ENCODE measurements at places on chromosomes 5 and 9.

DNA sequence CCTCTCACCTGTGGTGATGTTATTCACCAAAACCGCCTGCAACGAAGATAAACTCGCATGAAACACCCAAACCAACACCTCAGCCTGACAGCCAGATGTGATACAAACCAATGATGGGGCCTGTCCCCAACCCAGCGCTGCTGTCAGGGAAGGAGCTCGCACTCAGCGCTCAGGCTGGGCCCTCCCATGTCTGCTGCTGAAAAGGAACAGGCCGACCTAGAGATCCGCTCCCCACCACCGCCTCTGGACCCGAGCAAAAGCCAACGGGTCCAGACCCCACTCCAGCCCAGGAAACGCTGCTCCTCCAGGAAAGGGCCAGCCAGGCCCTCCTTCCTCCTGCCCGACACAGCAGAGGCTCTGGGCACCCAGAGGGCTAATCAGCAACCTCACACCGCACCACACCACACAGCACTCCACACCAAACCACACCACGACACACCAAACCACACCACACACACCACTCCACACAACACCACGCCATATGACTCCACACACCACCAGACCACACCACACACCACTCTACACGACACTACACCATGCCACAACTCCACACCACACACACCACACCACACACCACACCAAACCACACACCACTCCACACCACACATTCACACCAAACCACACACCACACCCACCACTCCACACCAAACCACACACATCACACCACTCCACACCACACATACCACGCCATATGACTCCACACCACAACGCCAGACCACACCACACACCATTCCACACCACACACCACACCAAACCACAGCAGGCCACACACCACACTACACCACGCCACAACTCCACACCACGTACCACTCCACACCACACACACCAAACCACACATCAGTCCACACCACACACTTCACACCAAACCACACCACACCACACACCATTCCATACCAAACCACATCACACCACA lies 46.5 kb downstream of the GOLM1 start:
- DNase-seq: no peak

GRCh38 chr5:32565145-32565544 lies 20.2 kb upstream of the SUB1 start:
- DNase-seq: no peak

DNA sequence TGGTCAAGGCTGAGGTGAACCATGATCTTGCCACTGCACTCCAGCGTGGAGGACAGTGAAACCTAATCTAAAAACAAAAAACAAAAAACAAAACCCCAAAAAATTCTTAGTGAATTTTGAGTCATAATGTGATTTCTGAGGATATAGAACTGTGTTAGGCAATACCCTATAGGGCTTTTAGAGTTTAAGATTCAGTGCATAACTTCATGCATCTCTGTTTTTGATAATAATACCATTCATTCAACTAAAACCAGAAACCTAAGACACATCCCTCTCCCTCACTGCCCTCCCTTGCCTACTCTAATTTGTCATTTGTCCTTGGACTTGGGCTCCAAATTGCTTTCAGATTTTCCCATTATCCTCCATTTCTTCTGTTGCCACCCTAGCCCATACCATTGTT lies 405.7 kb upstream of the EDIL3 start:
- no peak for DNase-seq

GRCh38 chr5:165630261-165630778 lies 2124.9 kb downstream of the MAT2B start:
- peak; percentile 0 for DNase-seq

DNA sequence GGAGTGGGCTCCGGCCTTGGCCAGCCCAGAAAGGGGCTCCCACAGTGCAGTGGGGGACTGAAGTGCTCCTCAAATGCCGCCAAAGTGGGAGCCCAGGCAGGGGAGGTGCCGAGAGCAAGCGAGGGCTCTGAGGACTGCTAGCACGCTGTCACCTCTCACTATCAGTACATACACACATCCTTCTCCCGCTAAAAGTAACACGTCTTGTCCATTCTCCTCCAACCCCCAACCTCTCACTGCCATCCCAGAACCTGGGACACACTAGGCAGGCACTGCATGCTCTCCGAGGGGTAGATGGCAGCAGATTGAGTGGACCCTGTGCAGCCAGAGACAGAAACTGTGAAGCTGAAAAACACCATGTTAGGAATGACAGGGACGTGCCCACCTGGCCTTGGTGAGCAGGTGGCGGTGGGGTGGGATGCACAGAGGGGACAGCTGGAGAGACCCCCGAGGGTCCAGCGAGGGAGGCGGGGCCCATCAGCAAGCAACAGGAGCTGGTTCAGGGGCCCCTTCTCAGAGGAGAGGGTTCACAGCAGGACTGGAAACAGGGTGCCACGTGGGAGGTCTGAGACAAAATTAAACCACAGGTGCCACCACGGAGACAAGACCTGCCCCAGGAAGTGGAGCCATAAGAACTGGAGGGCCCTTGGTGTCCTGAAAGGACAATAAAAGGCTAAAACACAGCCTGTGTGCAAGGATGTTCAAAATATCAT lies 16.9 kb downstream of the SEMA4D start:
- no peak for DNase-seq

- no peak for DNase-seq
Observed at GRCh38 chr5:200985-201384, 9.7 kb downstream of the LRRC14B start.

DNA sequence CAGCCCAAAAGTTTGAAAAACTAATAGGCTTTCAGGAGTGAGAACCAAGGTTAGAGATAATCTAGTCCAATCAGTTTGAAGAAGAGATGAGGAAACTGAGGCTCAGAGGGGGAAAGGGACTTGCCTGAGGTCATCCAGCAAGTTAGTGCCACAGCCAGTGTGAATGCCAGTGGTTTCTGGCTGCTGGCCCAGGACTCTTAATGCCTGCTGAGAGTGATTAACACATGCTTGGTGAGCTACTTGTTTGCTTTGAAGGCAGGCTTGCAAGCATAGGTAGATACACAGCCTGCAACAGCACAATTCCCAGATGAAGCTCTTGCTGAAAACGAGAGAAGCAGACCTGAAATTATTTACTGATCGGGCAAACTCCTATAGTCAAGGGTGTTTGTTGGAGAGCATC lies 591.6 kb upstream of the SGCD start:
- no peak for DNase-seq

Data from activated CD4-positive, alpha-beta T cell treated with anti-CD3 and anti-CD28 coated beads for 4 hours (primary cell).